ENCODE measurements at places on chromosomes 5 and 9. TPM values are rescaled to one million over a fixed set of nuclear protein-coding genes. Genes with fewer than 3 reads are reported as not detected.

Gene PHYHD1
- 1.8 TPM for total RNA-seq

Gene BAAT
- not detected for total RNA-seq

Gene ZFP37
- total RNA-seq = 6.0 TPM

Gene LRSAM1
- total RNA-seq = 7.1 TPM

Gene ZNF366
- not detected for total RNA-seq

Gene CENPH
- 57.9 TPM for total RNA-seq

Gene TAS2R1
- not detected for total RNA-seq

Gene IGFBPL1
- total RNA-seq = not detected

Gene DDX4
- total RNA-seq = not detected

Gene SAPCD2
- 21.8 TPM for total RNA-seq

Gene DMRTA1
- total RNA-seq = 1.1 TPM

Gene PAPPA
- total RNA-seq = 0.20 TPM

Gene ANGPTL2
- 36.3 TPM for total RNA-seq

Gene GKAP1
- 0.72 TPM for total RNA-seq

Gene NUTM2G
- total RNA-seq = not detected

Gene COL15A1
- 20.2 TPM for total RNA-seq

Gene ZBED3
- total RNA-seq = 0.29 TPM

Gene PCDHGA7
- 5.5 TPM for total RNA-seq

Gene FGFR4
- 1.9 TPM for total RNA-seq

Gene C5orf46
- total RNA-seq = 0.36 TPM

Gene SARDH
- 1.9 TPM for total RNA-seq

Gene LEAP2
- 0.29 TPM for total RNA-seq

Gene LCN9
- total RNA-seq = not detected

Measured in RPMI7951 (cell line).